Suppressor macrophage (primary cell): ENCODE measurements at places on chromosomes 4 and X.
A peak's percentile ranks its signal among the peaks of the same experiment; 100 is the strongest.

GRCh38 chrX:147912093-147912801 is 528 bp downstream of the FMR1 start:
- peak; percentile 57 for DNase-seq

- no peak for DNase-seq
These were observed 916.7 kb upstream of the POU3F4 start for GRCh38 chrX:82591421-82591820.

- DNase-seq: no peak
These were observed 65.9 kb upstream of the PPP2R3B start for GRCh38 chrX:452598-452997.

- peak; percentile 96 for DNase-seq
These were observed 13.0 kb upstream of the SEPSECS start for GRCh38 chr4:25172961-25173915.

DNA sequence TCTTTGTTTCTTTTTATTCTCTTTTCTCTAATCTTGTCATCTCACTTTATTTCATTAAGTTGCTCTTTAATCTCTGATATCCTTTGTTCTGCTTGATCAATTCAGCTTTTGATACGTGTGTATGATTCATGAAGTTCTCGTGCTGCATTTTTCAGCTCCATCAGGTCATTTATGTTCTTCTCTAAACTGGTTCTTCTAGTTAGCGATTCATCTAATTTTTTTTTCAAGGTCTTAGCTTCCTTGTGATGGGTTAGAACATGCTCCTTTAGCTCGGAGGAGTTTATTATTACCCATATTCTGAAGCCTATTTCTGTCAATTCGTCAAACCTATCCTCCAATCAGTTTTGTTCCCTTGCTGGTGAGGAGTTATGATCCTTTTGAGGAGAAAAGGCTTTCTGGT is 1045.0 kb upstream of the ADGRL3 start:
- no peak for DNase-seq

GRCh38 chrX:74788545-74789086 is 136.6 kb downstream of the NEXMIF start:
- DNase-seq: no peak
